ENCODE measurements at places on chromosomes 16 and 17.

- DNase-seq: no peak
These were observed 13.7 kb downstream of the METTL22 start for GRCh38 chr16:8634991-8635736.

DNA sequence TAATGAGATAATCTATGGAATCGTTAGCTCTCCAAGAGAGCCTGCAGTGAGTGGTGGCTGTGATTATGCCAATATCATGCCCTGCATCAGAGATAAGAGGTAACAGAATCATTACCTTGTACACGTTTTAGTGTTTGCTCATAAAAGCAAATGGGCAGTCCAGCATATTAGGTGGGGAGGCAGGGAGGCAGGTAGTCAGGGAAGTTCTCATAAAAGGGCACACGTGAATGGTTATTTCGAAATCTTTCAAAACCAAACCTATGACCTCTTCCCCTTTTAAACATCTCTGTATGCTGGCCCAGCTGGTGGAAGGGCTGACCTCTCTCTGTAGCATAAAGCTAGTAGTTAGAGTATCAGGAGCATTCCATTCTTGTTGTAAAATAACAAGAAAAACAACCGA, 51.7 kb downstream of the VAT1L start:
- DNase-seq: no peak

- no peak for DNase-seq
These were observed 140.6 kb downstream of the PARN start for GRCh38 chr16:14489460-14489859.

DNA sequence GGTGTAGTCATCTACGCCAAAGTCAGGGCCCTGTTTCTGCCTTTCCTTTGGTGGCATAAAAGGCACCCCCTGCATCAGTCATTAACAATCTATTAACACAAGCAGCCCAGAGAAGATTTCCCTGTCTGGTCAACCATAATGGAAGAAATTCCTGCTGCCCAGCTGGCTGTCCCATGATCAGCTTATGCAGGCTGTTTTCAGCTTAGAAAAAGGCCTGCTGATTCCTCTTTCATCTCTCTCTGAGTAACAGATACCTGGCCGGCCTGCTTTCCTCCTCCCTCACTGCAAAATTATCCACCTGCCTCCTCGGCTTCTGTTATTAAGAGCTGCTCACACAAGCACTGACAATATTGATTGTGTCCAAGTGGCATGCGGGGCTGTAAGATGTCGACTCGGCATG, 70.3 kb upstream of the MMP2 start:
- DNase-seq: no peak

- no peak for DNase-seq
These were observed 252.9 kb downstream of the GRIN2A start for GRCh38 chr16:9929313-9929712.

DNA sequence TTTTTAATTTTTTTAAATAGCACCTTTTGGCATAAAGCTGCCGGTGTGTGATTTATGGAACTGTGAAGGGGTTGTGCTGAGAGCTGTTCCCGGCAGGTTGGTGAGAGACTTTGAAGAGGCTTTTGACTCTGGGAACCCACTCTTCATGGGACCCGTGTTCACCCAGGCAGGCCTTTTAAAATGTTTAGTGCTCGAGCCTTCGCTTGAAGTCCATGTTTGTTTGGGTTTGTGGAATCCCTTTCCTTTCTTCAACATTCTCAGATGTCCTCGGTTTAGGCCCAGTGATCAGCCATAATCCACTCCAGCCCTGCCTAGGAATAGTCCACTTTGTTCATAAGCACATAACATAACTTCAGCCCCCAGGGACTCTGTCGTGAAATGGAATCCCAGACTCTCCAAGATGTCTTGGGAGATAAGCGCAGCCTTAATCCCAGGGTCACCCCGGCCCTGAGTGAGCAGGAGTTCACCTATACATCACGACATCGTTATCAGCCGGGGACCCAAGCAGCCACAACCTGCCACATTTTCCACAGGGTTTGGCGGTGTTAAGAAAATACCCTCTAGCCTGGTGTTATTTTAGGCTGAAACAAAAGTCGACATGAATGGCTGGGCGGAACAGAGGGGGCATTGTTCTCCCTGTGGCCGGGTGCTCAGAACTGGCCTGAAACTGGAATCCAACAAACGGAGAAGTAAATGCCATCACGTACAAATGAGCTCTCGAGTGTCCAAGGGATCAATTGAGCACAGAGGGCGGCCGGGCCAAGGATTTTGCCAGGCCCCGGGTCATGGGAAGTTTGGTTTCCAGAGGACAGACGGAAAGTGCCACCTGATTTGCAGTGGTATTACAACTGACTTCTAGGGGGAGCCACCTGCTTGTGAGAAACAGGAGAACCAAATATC, 145.7 kb upstream of the IRX3 start:
- DNase-seq: no peak

DNA sequence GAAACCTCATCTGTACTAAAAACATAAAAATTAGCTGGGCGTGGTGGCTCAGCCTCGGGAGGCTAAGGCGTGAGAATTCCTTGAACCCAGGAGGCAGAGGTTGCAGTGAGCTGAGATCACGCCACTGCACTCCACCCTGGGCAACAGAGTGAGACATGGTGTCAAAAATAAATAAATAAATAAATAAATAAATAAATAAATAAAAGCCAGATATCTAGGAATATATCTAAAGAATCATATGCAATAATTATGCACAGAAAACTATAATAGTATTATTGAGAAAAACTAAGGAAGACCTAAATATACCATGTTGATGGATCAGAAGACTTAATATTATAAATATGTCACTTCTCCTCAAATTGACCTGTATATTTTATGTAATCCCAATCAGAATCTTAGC, 37.0 kb downstream of the TMC7 start:
- DNase-seq: no peak

GRCh38 chr16:392450-393030, 4.5 kb upstream of the NME4 start:
- DNase-seq: no peak

DNA sequence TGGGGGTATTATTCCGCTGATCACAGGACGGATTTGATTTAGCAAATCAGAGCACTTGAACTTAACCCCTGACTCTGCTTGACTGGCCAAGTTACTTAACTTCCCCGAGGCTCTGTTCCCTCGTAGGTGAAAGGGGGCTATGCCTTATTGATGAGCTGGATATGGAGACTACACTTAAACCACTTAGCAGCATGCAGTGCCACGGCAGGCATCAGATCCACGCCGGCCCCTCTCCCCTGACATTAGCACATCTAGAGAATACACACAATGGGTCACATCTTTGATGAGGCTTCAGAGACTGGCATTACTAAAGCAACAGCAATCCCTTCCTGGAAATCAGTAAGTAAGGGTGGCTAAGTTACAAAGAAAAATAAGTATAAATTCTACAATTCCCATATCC, 71.0 kb downstream of the ABCC12 start:
- DNase-seq: no peak

- DNase-seq: no peak
These were observed 37.2 kb downstream of the SKAP1 start for GRCh38 chr17:48392857-48393256.

DNA sequence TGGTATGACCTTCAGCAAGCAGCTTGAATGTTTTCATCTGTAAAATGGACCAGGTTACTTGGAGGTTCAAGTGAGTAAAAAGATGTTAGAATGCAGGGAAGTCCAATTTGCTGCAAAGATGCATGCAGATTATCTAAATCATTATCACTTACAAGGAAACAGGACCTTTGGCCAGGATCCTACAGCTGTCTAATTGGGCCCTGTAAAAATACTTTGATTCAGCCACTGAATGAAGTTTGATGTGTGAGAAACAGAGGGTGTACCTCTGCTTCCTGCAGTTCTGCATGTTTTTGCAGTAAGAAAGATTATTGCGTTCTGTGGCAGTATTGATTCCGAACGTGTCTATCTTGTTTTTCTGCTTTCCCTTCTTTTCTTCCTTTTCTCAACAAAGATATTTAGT, 10.2 kb downstream of the CDH13 start:
- DNase-seq: no peak

GRCh38 chr16:86667035-86667434, 88.7 kb downstream of the FOXL1 start:
- no peak for DNase-seq

DNA sequence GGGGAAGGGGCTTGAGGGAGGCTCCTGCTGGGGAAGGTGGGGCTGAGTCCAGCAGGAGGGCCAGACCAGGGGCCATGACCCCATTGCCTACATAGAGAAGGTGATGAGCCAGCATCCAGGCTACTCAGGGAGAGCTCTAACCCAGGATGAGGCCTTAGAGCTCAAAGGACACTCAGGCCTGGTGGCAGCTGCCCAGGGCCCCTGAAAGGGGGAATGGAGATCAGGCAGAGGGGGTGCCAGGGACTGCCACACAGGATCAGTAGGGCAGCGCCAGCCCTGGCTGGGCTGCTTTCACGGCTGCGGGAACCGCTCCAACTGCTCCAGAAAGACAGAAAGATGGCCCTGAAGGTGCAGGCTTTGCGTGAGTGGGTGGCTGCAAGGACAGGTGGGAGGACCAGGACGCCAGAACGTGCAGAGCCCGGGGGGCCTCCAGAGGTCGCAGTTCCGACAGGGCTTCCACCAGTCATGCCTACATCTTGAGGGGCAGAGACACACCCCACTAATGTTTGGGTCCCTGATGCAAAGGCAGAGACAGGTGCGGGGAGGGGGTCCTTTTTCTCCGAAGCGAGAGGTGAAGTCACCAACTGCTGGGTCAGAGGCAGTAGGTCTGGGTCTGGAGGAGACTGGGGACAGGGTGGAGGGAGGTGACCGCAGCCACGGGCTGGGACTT, 882 bp upstream of the ATP6V0C start:
- DNase-seq: no peak

DNA sequence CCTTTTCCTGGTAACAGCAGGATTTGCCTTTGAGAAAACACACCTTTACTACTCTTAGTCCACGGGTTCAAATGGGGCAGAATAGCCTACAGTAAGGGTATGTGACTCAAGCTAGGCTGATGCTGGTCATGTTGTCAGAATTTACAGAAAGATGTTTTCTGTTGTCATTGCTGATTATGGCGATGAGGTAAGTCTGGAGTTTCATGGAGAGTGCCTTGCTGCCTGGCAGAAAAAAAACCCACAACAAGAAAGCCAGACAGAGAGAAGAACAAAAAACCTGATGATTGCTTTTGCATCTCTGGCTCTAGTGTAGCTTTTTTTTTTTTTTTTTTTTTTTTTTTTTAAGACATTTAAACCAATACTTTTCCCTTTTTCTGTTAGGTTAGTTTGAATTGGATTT, 47.9 kb downstream of the SLC6A4 start:
- no peak for DNase-seq

GRCh38 chr17:21297597-21297996, 13.1 kb downstream of the MAP2K3 start:
- no peak for DNase-seq

- no peak for DNase-seq
These were observed 14.5 kb downstream of the CCL11 start for GRCh38 chr17:34299956-34300577.

- no peak for DNase-seq
These were observed at the start of gene ERBB2 for GRCh38 chr17:39699818-39700147. ERBB2 (plus strand) TSS chr17:39700064; CDS start chr17:39700239, 175 bp downstream.

GRCh38 chr17:12730931-12731521, 58.3 kb upstream of the ARHGAP44 start:
- DNase-seq: no peak

DNA sequence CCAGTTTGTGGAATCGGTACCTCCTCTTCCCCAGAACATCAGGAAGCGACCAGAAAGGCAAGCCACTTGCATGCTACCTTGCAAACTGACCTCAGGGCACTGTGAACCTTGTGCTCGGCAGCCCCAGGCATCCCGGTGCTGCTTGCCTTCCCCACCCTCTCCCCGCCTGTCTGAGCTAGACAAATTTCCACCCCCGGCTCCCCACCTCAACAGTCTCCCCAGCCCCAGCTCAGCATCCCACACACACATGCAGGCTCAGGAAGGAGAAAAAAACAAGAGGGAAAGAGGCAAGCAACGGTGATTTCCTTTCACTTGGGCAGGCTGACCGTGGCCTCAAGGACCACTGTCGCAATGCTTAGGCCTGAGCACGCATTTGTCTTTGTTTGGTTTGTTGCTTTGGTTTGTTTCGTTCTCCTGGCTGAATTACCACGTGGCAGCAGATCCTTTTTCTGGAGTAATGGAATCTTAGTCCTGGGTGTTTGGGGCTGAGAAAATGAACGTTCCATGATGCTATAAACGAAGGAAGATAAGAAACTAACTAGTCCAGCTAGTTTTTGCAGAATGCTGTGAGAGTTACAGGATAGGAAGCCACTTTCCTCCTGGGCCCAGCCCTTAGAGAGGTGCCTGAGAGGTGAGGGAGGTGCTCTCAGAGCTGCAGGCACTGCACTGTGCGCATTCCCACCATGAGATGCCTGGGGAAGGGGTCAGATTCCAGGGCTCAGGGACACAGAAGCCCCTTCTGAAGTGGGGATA, 27.9 kb downstream of the SDK2 start:
- no peak for DNase-seq

- no peak for DNase-seq
These were observed 140.5 kb upstream of the ASIC2 start for GRCh38 chr17:33433581-33433980.

DNA sequence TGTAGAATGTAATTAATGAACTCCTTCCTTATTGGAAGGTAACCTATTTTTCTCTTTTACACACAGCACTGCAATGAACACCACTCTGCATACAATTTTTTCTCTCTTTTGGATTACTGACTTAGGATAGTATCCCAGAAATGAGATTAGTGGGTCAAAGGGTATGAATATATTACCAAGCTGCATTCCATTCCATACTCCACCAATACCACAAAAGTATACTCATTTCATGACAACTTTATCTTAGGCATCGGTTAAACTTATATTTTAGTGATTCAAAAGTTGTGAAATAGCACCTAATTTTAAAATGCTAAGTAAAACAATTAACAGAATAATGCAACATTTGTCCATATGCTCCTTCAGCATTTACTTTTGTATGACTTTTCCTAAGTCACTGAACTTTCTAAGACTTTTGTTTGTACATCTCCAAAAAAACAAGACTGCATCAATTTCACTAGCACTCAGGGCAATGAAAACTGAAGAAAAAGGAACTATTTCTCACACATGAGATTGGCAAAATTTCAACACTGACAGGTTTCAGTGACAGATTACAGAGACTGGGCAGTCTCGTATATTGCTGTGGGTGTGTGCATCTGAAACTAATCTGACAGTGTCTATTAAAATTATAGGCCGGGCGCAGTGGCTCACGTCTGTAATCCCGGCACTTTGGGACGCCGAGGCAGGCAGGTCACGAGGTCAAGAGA, 32.1 kb downstream of the HELZ start:
- DNase-seq: no peak

Data from stimulated activated CD8-positive, alpha-beta memory T cell treated with anti-CD3 and anti-CD28 coated beads, Interleukin-15, amount 100 ng/mL, for 4 hours (primary cell).